RWPE1 (cell line): ENCODE measurements at places on chromosomes 2 and 18.

DNA sequence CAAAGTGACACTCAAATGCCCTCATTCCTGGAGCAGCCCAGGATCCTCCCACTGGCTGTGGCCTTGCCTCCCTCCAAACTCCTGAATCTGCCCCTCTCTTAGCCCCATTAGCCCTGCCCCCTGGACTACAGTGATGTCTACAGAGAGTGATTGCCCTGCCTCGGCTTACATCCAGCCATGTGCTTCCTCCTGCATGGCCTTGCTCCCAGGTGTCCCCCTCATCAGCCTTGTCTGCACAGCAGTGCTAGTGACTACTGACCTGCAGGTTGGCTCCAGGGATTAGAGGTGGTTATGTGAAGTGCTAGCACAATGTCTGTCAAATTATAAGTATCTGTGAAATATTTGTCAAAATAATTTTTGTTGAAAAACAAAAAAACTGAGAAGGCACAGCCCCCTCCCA lies 259.1 kb upstream of the MYT1L start:
- DNase-seq, result no peak

DNA sequence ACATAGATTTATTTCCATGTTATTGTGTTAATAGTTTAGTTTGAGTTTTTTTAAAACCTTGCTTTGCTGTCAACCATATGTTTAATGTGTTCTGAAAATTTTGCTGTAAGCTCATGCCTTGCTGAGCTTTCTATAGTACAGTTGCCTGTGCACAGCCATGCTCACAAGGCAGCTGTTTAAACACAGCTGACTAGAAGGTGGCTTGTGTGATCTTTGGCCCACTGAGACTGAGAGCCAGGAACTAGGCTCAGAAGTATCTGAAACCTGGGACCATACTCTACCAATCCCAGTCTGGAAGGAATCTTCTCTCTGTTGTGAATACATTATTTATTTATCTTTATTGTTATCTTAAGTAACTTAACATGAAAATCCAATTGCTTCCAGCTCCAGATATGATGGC lies 350.5 kb downstream of the KIAA1328 start:
- no peak for DNase-seq

- DNase-seq, result peak; percentile 34
These were observed 1.0 kb downstream of the CNNM3 start for GRCh38 chr2:96816836-96817702.

GRCh38 chr2:107436281-107436680 lies 390.4 kb upstream of the RGPD4 start:
- DNase-seq, result no peak

DNA sequence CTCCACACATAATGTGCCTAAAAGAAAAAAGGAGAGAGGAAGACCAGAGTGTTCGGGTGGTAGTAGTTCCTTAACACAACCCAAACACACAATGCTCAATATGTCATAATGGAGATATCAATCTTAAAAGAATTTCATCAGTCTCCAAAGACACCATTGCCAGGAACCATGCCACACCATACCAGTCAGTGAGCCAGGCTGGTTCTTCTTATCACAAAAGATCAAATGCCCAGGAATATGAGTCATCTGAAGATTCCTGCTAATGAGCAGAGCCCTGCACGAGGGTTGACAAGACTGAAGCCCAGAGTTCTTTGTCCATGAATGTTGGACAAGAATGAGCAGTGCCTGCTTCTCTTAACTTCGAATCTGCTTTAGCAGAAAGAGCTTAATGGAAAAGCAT lies 262.3 kb downstream of the ZNF516 start:
- DNase-seq, result no peak

GRCh38 chr2:19887510-19887909 lies 14.3 kb downstream of the TTC32 start:
- no peak for DNase-seq

DNA sequence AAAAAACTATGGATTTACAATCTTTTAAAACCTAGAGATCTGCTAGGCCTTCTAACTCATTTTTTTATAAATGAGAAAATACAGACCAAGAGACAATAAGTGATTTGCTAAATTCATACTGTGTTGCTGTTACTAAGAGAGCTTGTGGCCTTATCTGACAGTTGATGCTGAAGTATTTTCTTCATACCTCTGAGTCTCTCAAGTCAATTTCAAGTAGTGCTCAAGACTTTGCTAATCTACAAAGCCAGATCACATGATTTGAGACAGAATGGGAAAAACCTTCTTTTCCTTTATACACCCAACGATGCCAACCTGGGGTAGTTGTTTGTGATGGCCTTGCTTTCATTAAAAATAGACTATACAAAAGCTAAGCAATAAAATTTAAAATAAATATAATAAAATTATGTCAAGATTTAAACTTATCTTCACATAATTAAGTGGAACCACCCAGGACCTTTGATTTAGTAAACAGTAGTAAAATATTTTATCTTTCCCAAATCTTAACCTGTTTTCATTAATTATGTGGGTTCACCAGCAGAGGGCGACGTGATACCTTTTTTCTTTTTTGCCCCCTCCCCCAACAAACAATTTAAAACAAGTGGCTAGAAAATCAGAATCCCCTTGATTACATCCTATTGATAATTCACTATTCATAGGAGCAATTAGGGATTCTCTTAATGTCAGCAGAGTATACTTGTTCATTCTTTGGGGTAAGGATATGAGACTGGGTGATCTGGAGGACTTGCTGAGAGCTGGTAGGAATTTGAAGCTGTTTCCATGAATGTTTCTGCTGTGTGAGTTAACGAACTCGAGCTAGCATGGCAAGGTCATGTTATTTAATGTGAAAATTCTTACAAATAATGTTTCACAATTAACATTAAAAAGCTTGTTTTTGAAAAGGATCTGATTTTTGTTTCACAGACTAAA lies 49.6 kb upstream of the SLC5A7 start:
- DNase-seq, result peak; percentile 9

DNA sequence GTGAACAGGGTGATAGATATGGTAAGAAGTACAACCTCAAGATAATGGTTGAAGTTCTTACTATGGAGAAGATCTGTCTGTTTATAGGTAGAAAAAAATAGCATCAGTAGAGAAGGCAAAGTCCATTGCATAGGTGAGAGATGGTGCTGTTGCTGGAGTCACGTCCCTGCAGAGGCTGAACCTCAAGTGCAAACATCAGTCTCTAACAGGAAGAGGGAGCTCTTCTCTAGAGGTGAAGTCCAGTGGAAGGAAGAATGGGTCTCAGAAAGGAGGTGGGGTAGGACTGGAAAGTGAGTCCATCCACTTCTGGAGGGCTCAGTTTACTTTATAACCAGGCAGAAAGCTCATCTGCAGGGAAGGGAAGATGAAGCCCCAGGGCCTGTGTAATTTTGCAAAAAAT lies 337.7 kb downstream of the MEIS1 start:
- DNase-seq, result no peak

DNA sequence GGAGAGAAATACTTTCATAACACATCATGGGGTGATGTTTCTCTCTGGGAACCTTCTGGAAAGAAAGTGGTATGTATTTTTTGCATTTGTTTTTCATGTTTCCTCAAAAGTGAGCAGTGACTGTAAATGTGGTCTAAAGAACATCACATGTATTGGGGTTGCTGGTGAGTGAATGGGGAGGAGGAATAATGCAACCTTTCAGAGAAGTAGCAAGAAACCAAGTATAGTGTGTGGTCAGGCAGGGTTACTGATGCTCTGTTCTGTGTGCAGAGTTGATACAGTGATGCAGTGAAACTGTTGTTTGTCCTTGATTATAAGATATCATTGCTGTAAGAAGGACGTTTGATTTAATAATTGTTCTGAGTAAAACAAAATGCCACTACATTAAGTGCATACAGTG lies 24.1 kb downstream of the ADNP2 start:
- no peak for DNase-seq

DNA sequence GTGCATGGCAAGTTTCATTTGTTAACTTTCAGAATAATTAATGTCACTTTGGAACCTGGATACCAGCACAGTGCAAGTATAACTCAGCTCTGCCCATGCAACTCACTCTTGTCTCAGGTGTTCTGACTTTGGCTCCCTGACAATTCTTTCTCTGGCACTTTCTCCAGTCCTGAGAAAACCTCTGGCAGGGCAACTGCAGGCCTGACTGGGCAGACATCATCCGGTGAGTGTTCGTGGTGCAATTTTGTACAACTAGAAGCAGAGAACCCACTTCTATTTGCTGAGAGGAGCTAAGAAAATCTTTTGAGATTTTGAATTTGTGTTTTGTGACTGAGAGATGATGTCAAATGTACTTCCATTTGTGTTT lies 143.0 kb downstream of the AQP4 start:
- DNase-seq, result no peak

- DNase-seq, result no peak
These were observed 36.7 kb upstream of the ITGA4 start for GRCh38 chr2:181420259-181421130.

DNA sequence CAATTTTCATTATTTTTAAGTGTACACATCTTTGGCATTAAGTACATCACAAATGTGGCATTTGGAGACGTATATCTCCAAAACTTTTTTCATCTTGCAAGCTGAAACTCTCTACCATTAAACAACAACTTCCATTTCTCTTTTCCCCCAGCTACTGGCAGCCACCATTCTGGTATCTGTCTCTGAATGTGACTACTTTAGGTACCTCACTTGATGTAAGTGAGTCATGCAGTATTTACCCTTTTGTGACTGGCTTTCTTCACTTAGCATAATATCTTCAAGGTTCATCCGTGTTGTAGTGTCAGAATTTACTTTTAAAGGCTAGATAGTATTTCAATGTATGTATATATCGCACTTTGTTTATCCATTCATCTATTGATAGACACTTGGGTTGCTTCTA lies 17.0 kb downstream of the BABAM2 start:
- DNase-seq, result no peak

DNA sequence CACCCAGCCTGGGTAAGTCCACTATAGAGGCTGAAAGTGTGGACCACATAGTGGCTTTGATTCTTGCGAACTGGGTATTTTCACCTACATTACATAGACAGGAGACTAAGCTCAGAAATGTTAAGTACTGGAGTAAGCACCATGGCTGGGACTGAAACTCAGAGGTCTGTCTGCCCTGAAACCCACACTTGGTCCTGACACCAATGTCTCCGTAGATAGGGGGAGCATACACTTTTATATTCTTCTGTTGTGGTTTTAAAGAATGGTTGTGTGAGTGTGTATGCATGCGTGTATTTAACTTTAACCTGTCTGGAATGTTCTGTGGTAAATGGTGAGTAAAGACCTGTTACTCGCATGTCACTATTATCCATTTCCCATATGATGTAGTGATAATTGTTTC lies 10.3 kb upstream of the NPPC start:
- no peak for DNase-seq

DNA sequence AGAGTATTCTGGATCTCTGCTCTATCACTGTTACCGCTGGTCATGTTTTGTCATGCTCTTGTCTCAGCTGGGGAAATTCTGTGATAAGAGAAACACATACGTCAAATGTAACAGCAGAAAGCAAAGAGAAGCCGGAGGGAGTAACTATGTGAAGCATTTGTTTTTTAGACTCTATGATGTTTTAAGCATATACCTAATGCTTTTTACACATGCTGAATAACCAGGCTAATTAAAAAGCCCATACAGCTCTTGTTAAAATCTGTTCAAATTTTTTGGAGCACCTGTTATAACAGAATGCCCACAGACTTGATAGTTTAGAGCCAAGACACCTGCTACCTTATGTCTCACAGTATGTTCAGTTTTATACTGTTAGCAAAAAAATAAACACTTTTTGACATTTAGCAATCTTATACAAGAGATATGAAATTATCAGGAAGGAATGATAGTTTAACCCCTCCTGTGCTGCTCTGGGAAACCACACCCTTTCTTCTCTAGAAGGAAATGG lies 92.3 kb upstream of the TANK start:
- DNase-seq, result no peak

- peak; percentile 88 for DNase-seq
These were observed 122.2 kb downstream of the ACKR3 start for GRCh38 chr2:236691799-236692167.

DNA sequence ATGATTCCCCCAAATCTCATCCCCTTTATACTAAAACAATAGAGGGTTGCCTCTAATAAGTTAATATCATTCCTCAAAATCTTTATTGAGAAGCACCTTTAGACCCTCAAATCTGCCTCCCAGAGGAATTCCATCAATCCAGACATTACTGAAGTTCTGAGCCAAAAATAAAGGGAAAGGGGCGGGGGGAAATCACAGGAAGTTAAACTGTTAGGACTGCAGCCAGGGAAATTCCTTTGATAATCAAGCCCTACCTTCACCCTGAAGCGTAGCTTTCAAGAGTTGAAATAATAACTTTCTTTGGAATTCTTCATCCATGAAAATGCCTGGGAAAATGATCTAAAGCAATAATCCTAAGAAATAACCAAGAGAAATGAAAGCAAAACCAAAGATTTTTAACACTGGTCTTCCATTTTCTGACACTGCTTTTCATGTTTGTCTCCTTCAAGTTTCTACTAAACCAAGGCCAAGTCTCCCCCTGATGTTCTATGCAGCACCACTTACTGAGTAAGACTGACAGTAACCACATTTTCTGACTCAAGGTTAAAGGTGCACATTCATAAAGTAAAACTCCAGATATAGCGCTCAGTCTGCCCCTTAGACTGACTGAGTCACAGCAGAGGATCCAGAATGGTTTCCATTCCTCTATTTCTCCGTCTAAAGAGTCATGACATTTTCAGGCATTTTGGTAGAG lies 78.2 kb downstream of the TCF4 start:
- DNase-seq, result no peak

- DNase-seq, result no peak
These were observed 31.4 kb downstream of the FOSL2 start for GRCh38 chr2:28423856-28424605.
